Activated CD8-positive, alpha-beta T cell treated with anti-CD3 and anti-CD28 coated beads for 36 hours (primary cell): ENCODE measurements at places on chromosomes 7 and 10.

DNA sequence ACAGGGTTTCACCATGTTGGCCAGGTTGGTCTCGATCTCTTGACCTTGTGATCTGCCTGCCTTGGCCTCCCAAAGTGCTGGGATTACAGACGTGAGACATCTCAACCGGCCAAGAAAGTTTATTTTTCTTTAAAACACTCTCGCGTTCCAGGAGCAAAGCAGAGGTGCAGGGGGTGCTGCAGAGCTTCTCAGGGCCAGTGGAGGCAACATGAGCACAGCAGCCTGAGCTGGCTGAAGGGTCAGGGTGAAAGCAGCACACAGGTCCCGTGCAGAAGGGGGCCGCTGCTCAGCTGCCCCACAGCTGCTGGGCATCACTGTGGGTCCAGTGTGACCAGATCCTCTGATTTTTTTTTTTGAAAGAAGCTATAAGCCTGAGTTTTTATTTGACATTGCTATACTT is 46.1 kb downstream of the EPHB4 start:
- H3K36me3 ChIP-seq = no peaks in the 10 kb centered on the region
- H3K4me3 ChIP-seq = no peak overlapping the region
- peaks cover 2% of the 10 kb centered on the region for H3K4me1 ChIP-seq
- no peak overlapping the region for H3K27ac ChIP-seq
- DNase-seq = no peak
- H3K27me3 ChIP-seq = peaks cover 5% of the 10 kb centered on the region

- H3K4me1 ChIP-seq = peaks cover 16% of the 10 kb centered on the region
- peaks cover 3% of the 10 kb centered on the region for H3K36me3 ChIP-seq
- peak overlapping the region; percentile 81 for H3K4me3 ChIP-seq
- H3K27ac ChIP-seq = peak overlapping the region; percentile 56
These were observed 971 bp downstream of the AEBP1 start for GRCh38 chr7:44104860-44105771.

DNA sequence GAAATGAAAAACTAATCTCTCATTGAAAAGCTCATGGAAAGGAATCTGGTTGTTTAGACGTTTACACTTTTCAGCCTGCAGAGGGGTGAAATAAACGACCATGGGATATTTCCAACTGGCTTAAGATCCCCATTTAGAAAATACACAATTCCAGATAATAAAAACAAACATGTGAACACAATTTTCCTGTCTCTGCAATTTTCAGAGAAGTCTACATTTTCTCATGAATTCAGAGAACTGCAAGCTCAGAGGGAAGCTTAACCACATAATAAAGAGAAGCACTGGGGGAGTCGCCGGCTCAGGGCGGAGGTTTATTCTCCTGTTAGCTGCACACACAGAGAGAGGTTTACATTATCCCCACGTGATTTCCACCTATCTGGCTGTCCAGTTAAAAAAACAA is 215.2 kb downstream of the FANK1 start:
- no peak overlapping the region for H3K4me3 ChIP-seq
- DNase-seq = no peak
- no peak overlapping the region for H3K27ac ChIP-seq
- H3K4me1 ChIP-seq = no peaks in the 10 kb centered on the region
- peaks cover 2% of the 10 kb centered on the region for H3K27me3 ChIP-seq
- H3K36me3 ChIP-seq = no peaks in the 10 kb centered on the region

DNA sequence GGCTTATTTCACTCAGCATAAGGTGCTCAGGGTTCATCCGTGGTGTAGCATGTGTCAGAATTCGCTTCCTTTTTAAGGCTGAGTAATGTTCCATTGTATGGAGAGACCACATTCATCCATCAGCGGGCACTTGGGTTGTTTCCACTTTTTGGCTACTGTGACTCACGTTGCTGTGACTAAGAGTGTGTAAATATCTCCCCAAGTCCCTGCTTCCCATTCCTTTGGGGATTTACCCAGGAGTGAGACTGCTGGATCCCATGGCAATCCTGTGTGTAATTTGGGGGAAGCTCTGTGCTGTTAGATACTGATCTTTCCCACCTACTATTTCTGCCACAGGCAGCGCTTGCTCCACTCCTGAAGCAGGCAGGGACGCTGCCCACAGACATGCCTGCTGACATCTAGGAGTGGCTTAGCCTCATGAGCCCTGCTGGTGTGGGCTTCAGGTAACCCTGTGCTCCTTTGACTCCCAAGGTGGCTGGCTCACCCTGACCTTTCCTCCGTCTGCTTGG is 346.0 kb downstream of the FRMD4A start:
- H3K27ac ChIP-seq = no peak overlapping the region
- H3K27me3 ChIP-seq = no peaks in the 10 kb centered on the region
- no peak overlapping the region for H3K4me3 ChIP-seq
- H3K36me3 ChIP-seq = no peaks in the 10 kb centered on the region
- no peak for DNase-seq

DNA sequence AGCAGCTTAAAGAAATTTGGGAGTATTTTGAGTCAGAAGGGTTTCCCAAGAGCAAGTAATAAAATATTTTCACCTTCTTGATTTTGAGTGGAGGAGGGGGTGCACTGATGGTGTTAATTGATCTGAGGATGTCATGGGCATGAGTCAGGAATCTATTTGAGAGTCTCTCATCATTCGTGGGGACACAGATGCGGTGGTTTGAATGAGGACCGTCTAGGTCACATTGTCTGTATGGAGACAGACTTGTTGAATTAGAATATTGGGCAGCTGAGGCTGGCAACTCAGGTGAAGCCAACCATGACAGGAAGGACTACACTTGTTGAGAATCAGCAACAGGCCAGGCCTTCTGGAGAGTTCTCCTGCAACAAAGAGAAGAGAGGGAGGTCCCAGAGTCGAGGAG is 127.0 kb downstream of the INSYN2A start:
- no peaks in the 10 kb centered on the region for H3K4me1 ChIP-seq
- H3K36me3 ChIP-seq = no peaks in the 10 kb centered on the region
- H3K27me3 ChIP-seq = no peaks in the 10 kb centered on the region
- DNase-seq = no peak
- H3K27ac ChIP-seq = no peak overlapping the region
- no peak overlapping the region for H3K4me3 ChIP-seq

DNA sequence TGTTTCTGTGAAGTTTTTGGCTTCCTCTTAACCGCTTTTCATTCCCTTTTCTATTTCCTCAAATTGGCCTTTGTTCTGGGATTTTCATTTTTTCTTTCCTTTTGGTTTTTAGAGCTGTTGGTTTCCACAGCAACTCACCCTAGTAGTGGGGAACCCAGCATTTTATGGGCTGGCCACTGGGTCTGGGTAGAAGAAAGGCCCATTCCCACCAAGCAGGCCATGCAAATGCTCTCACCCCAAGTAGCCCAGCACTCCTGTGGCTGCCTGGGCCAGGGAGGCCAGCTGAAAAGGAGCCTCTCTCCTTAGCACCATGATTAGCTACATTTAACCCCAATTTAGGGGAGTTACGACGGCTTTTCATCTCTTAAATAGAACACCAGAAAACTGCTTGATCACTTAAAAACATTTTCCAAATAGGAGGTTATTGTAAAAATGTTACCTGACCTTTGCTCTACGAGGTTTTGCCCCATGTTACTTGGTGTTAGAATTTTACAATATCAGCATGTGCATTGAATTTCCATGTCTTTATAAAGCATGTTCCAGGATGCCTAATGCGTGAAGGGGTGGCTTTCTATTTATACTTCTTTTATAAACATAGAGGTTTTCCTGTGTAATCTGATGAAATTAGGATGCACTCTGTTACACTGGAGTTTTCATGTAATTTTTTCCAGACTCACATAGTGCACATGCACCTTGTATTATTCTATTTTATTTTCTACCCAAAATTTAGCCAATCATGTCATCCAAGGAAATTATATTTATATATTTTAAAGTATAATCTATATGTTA is 75.4 kb downstream of the FAM171A1 start:
- no peak for DNase-seq
- H3K27me3 ChIP-seq = peaks cover 3% of the 10 kb centered on the region
- no peaks in the 10 kb centered on the region for H3K36me3 ChIP-seq
- no peak overlapping the region for H3K27ac ChIP-seq
- H3K4me3 ChIP-seq = no peak overlapping the region

DNA sequence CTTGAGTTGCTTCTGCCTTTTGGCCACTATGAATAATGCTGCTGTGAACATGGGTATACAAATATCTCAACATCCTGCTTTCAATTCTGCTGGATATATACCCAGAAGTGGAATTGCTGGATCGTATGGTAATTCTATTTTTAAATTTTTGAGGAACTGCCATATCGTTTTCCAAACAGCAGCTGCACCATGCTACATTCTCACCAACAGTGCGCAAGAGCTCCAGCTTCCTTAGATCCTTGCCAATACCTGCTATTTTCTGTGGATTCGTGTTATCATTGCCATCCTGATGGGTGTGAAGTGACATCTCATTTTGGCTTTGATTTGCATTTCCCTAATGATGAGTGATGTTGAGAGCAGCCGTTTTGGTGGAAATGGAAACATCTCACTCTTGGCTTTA is 26.7 kb downstream of the FRMD4A start:
- no peak overlapping the region for H3K4me3 ChIP-seq
- DNase-seq = no peak
- no peaks in the 10 kb centered on the region for H3K36me3 ChIP-seq
- peaks cover 10% of the 10 kb centered on the region for H3K27me3 ChIP-seq
- H3K27ac ChIP-seq = no peak overlapping the region
- no peaks in the 10 kb centered on the region for H3K4me1 ChIP-seq

GRCh38 chr7:102392330-102392729 is 3.8 kb upstream of the PRKRIP1 start:
- peaks cover 11% of the 10 kb centered on the region for H3K4me1 ChIP-seq
- no peak overlapping the region for H3K27ac ChIP-seq
- peaks cover 17% of the 10 kb centered on the region for H3K36me3 ChIP-seq
- DNase-seq = no peak
- H3K27me3 ChIP-seq = no peaks in the 10 kb centered on the region
- no peak overlapping the region for H3K4me3 ChIP-seq

GRCh38 chr7:4282434-4283223 is 399.5 kb upstream of the FOXK1 start:
- no peaks in the 10 kb centered on the region for H3K4me1 ChIP-seq
- H3K4me3 ChIP-seq = no peak overlapping the region
- no peaks in the 10 kb centered on the region for H3K36me3 ChIP-seq
- no peaks in the 10 kb centered on the region for H3K27me3 ChIP-seq
- no peak overlapping the region for H3K27ac ChIP-seq

DNA sequence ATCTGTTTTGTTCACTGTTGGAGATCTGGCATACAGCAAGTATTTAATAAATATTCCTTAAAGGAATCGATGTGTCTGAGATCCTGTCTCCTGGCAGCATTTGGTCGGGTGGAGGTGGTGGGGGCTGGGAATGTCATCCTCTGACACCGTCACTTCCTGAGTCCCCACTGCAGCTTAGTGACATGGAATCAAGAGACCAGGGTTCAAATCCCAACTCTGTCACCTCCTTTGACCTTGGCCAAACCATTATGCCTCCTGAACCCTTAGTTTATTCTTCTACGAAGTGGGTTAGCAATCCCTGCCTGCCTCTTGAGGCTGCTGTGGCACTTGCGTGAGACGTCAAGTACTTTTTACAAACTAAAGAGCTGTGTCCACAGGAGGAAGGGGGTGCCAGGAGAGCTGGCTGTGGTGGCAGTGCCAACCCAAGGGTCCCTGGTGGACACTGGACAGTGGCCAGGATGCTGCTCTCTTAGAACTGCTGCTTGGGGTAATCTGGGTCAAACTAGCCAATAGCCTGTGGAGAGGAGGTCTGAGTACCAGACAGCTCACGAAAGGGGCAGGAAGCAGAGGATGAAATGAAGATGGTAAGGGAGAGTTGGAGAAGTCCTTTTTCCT is 8.0 kb upstream of the ZMIZ1 start:
- DNase-seq = no peak
- H3K4me1 ChIP-seq = peaks cover 22% of the 10 kb centered on the region
- no peak overlapping the region for H3K27ac ChIP-seq
- H3K4me3 ChIP-seq = no peak overlapping the region

DNA sequence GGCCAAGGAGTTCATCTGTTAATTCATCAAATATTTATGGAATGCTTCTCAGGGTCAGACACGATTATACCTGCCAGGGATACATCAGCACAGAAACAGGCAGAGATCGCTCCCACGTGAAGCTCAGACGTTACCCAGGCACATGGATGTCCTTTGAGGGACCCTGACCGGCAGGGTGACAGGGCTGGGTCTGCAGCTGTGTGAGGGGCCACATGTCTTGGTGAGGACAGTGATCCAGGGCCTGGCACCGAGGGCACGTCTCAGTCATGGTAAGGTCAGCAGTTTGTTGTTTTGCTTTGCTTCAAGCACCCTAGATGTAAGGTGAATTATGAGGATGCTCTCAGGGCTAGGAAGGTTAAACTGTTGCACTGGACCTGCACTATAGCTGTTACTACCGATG is 227.9 kb downstream of the WDR37 start:
- peaks cover 12% of the 10 kb centered on the region for H3K4me1 ChIP-seq
- H3K36me3 ChIP-seq = no peaks in the 10 kb centered on the region
- no peak for DNase-seq
- H3K4me3 ChIP-seq = no peak overlapping the region
- H3K27me3 ChIP-seq = peaks cover 6% of the 10 kb centered on the region

- no peak overlapping the region for H3K4me3 ChIP-seq
- H3K4me1 ChIP-seq = no peaks in the 10 kb centered on the region
- DNase-seq = no peak
- no peaks in the 10 kb centered on the region for H3K36me3 ChIP-seq
- no peak overlapping the region for H3K27ac ChIP-seq
These were observed 75.9 kb upstream of the NXPH1 start for GRCh38 chr7:8357536-8357935.

GRCh38 chr7:22665923-22666322 is 61.1 kb upstream of the IL6 start:
- DNase-seq = peak; percentile 65
- H3K27me3 ChIP-seq = peaks cover 13% of the 10 kb centered on the region
- peaks cover 31% of the 10 kb centered on the region for H3K4me1 ChIP-seq

- H3K4me1 ChIP-seq = peaks cover 3% of the 10 kb centered on the region
- H3K27me3 ChIP-seq = peaks cover 24% of the 10 kb centered on the region
- no peak overlapping the region for H3K4me3 ChIP-seq
- no peak overlapping the region for H3K27ac ChIP-seq
- no peaks in the 10 kb centered on the region for H3K36me3 ChIP-seq
These were observed 75.7 kb upstream of the MACROH2A2 start for GRCh38 chr10:69976795-69977546.

- H3K27me3 ChIP-seq = no peaks in the 10 kb centered on the region
- H3K4me1 ChIP-seq = no peaks in the 10 kb centered on the region
- DNase-seq = no peak
- H3K27ac ChIP-seq = no peak overlapping the region
- no peaks in the 10 kb centered on the region for H3K36me3 ChIP-seq
- no peak overlapping the region for H3K4me3 ChIP-seq
These were observed 484.0 kb upstream of the FZD8 start for GRCh38 chr10:36126076-36126475.

DNA sequence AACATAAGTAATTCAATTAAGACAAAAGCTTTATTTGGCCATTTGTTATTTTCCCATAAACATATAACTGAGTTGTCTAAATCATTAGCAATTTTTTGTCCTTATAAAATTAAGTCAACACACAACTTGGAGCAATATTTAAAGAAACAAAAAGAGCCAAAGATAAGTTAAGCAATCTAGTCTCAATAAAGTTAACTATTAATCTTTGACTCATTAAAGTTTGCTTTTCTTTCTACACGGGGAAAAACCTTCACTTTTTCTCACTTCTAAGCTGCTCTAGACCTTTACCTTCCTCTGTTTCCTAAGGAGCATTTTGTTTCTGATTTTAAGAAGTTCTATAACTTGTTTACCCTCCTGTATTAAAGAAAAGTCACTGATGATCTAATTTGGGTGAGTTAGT is 867.1 kb upstream of the PHF14 start:
- DNase-seq = no peak
- no peaks in the 10 kb centered on the region for H3K4me1 ChIP-seq
- no peaks in the 10 kb centered on the region for H3K27me3 ChIP-seq
- H3K27ac ChIP-seq = no peak overlapping the region
- no peaks in the 10 kb centered on the region for H3K36me3 ChIP-seq
